ENCODE measurements at places on chromosomes 7 and 10. TPM values are rescaled to one million over a fixed set of nuclear protein-coding genes. Genes with fewer than 3 reads are reported as not detected.

PLCE1 gene
- 0.04 TPM for total RNA-seq

ELN gene
- not detected for total RNA-seq

FAM13C gene
- not detected for total RNA-seq

LCOR gene
- 31.1 TPM for total RNA-seq

ABCA13 gene
- total RNA-seq, result 0.07 TPM

NPC1L1 gene
- not detected for total RNA-seq

CCDC136 gene
- 6.8 TPM for total RNA-seq

DNA sequence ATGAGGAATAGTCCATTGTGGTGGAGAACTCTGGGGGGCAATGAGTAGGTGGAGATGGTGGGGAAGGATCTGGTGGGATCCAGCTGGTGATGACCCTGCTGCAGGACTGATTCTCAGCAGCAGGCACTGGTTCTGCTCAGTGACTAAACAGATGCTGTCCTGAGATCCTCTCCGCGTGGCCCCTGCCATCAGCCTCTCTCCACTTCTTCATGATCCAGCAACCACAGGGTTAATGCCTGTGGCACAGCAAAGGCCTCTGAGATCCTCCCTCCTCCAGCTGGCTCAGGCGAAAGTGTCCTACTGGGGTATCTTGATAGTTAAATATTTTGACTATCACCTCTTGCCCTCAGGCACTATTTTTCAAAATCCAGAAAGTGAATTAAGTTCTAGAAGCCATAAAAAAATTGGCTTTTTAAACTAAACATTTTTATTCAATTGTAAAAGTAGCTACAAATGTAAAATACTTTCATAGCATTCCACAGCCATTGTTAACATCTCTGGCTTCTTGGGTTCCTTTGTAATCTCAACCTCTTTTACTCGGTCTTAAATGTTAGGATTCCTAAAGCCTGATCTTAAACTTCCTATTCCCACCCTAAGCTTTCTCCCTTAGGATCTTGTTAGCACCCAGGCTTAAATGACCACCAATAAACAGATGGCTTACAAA, 13.1 kb downstream of the PLAU start:
- H3K4me3 ChIP-seq, result no peak overlapping the region
- peaks cover 27% of the 10 kb centered on the region for H3K4me1 ChIP-seq
- H3K36me3 ChIP-seq, result peaks cover 6% of the 10 kb centered on the region
- H3K27me3 ChIP-seq, result peaks cover 50% of the 10 kb centered on the region
- DNase-seq, result no peak

- DNase-seq, result no peak
- H3K27ac ChIP-seq, result no peak overlapping the region
- H3K27me3 ChIP-seq, result no peaks in the 10 kb centered on the region
- H3K4me3 ChIP-seq, result no peak overlapping the region
Observed at GRCh38 chr7:143514995-143515735, 37.5 kb downstream of the TAS2R41 start.

DNA sequence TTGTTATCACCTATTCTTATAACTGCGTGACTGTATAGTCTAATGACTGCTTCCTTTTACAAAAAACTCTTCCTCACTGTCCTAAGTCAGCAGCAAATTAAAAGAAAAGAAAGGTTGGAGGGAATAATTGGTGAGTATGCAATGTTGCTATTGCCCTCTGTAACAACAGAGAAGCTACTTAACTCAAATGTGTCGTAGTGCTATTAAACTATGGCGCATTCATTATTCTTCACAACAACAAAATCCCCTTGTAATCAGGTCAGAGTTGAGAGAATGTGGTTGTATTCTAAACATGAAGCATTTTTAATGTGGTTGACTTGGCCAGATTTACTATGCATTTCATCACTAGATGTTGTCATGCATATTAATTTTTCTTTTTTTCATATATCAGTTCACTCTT, 897.8 kb upstream of the PHF14 start:
- H3K27me3 ChIP-seq, result no peaks in the 10 kb centered on the region
- H3K36me3 ChIP-seq, result no peaks in the 10 kb centered on the region
- H3K4me1 ChIP-seq, result no peaks in the 10 kb centered on the region
- H3K27ac ChIP-seq, result no peak overlapping the region

DNA sequence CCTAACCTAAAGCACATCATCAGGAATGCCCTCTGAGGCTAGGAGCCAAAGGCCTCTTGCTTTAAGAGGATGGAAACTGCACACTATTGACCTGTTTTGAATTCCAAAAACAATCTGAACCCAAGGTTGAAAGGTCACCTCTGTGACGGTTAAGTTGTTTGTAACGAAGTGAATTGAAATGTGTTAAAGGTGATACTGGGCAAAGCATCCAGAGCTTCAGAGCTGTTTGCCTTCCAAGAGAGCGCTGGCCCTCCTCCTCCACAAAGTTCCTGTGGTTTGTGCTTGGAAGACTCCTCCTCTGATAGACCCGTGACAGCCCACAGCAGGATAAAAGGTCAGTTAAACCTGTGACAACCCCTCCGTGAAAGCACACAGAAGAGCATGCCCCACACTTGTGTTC, 133.7 kb upstream of the CTTNBP2 start:
- no peak for DNase-seq
- no peaks in the 10 kb centered on the region for H3K36me3 ChIP-seq
- H3K27ac ChIP-seq, result no peak overlapping the region
- H3K4me1 ChIP-seq, result no peaks in the 10 kb centered on the region
- no peaks in the 10 kb centered on the region for H3K27me3 ChIP-seq
- H3K4me3 ChIP-seq, result no peak overlapping the region

- no peaks in the 10 kb centered on the region for H3K4me1 ChIP-seq
- no peaks in the 10 kb centered on the region for H3K27me3 ChIP-seq
- no peak overlapping the region for H3K27ac ChIP-seq
- DNase-seq, result no peak
- H3K36me3 ChIP-seq, result no peaks in the 10 kb centered on the region
- no peak overlapping the region for H3K4me3 ChIP-seq
Observed at GRCh38 chr7:45696476-45696875, 122.3 kb downstream of the ADCY1 start.

DNA sequence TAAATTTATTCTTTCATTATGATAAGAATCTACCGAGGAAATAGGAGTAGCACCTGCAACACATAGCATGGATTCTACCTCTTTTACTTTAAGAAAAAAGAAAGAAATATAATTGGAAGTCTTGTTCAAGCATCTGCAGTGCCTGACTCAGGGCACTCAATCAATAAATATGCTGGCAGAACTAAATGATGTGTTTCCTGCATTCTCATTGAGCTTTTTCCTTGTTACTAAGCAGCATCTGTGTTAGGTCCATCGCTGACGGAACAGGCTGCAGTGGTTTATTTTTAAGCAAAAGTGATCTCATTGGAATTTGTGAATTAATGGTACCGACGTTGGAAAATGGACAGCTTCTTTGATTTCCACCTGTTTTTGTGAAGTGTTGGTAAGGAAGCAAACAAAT, 417.5 kb downstream of the DPP6 start:
- H3K4me1 ChIP-seq, result no peaks in the 10 kb centered on the region
- H3K4me3 ChIP-seq, result no peak overlapping the region
- no peak for DNase-seq
- no peaks in the 10 kb centered on the region for H3K36me3 ChIP-seq
- no peaks in the 10 kb centered on the region for H3K27me3 ChIP-seq

DNA sequence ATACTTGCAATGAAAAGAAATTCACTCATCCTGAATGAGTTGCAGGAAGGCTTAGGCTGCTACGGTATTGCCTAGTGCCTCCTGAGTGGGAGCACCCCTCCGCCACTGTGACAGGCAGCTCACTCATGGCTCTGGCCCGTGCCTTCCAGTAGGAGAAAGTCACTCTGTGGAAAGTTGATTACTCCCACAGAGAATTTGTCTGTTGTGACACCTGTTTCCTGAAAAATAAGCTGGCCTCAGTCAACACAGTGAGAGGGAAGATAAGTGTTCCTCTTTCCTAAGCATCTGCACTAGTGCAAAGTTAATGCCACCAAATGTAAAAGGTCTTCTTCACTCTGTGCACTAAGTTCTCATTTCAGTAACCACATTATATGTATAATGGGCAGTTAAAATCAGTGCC, 158.8 kb upstream of the INHBA start:
- no peak overlapping the region for H3K27ac ChIP-seq
- peaks cover 14% of the 10 kb centered on the region for H3K27me3 ChIP-seq
- no peaks in the 10 kb centered on the region for H3K36me3 ChIP-seq
- H3K4me3 ChIP-seq, result no peak overlapping the region

DNA sequence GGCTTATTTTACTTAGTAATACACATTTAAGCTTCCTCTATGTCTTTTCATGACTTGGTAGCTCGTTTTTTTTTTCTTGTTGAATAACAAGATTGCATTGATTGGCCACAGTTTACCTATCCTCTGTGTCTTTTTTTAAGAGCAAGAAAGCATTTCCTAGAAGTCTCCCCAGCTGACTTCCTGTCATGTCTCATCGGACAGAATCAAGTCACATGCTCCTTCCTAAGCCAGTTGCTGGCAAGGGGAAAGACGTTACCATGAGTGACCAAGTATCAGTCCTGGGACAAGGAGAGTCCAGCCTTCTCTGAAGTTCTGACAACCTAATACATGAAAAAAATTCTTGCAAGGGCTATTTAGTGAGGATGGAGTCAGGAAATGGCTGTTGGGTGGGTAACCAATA, 24.9 kb upstream of the SFRP5 start:
- peaks cover 2% of the 10 kb centered on the region for H3K27me3 ChIP-seq
- peak overlapping the region; percentile 45 for H3K4me3 ChIP-seq
- peaks cover 36% of the 10 kb centered on the region for H3K4me1 ChIP-seq
- DNase-seq, result peak; percentile 64

GRCh38 chr10:30392564-30392990, 41.4 kb upstream of the MAP3K8 start:
- H3K4me3 ChIP-seq, result no peak overlapping the region
- H3K27ac ChIP-seq, result no peak overlapping the region
- peak; percentile 80 for DNase-seq
- peaks cover 34% of the 10 kb centered on the region for H3K27me3 ChIP-seq
- peaks cover 9% of the 10 kb centered on the region for H3K4me1 ChIP-seq
- no peaks in the 10 kb centered on the region for H3K36me3 ChIP-seq

GRCh38 chr7:139825666-139826290, 3.3 kb upstream of the TBXAS1 start:
- H3K4me3 ChIP-seq, result no peak overlapping the region
- peaks cover 6% of the 10 kb centered on the region for H3K27me3 ChIP-seq
- peaks cover 25% of the 10 kb centered on the region for H3K4me1 ChIP-seq
- H3K27ac ChIP-seq, result no peak overlapping the region
- DNase-seq, result no peak
- H3K36me3 ChIP-seq, result peaks cover under 1% of the 10 kb centered on the region

- peaks cover 35% of the 10 kb centered on the region for H3K4me1 ChIP-seq
- H3K4me3 ChIP-seq, result no peak overlapping the region
- no peak for DNase-seq
- H3K27ac ChIP-seq, result no peak overlapping the region
Observed at GRCh38 chr10:11397077-11397965, 214.1 kb downstream of the USP6NL start.

DNA sequence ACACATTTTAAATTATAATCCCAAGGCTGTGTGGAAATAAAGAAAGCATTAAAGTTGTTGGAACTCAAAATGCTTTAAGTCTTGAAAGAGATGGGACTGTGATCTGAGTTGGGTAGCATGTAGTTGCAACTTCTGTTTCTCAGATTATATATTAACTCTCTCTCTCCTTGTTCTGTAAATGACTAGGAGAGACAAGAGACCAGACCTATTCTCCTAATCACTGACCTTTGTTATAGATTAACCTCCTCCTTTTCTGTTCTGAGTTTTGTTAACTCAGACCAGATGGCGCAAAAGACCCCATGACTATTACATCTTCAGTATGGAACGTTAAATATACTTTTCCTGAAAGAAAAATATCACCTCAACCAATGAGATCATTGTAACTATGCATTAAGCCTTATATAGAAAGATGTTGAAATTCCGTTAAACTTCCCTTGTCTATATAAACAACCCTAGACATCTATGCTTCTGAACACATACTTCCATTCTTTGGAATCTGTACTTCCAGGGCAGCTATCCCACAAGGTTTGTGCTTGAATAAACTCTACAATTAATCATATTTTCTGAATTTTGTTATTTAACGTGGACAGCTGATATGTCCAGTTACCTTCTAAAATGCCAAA, 143.5 kb upstream of the TRIM24 start:
- DNase-seq, result no peak
- H3K27ac ChIP-seq, result no peak overlapping the region
- H3K4me3 ChIP-seq, result no peak overlapping the region

DNA sequence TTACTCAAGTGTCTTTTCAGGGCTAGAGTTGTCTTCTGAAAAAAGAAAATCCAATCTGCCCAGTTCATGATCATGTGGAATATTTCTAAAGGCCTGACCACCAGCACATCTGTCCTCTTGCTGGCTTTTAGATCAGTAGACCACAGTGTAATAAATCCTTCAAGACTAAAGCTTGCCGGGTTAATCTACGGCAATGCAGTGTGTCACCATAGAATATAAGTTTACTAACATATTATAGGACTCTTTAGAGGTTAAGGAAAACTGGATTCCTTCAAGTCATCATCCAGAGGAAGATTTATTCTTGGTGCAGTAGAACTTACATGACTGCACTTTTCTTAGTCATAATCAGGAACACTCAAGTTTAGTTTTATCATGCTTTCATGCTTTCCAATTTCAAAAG, 349.5 kb downstream of the SEMA3D start:
- H3K27ac ChIP-seq, result no peak overlapping the region
- H3K4me3 ChIP-seq, result no peak overlapping the region

DNA sequence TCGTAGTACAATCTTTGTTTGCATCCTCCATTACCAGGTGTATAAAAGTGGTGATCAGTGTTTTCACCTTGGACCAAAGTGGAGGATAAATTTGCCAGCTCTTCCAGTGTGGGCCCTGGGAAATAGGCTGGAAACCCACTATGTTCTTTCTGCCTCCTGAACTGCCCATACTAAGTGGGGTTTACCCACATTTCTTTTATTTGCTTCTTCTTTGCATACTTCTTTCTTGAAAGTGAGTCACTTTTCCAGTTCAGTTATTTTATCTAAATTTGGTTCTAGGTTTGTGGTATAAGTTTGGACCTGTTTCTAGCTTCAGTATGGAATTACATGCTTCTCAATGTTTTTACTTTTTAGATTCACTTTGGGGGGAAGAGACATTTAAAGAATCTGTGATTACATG, 126.2 kb upstream of the ACBD5 start:
- H3K4me3 ChIP-seq, result no peak overlapping the region
- H3K27me3 ChIP-seq, result peaks cover 11% of the 10 kb centered on the region
- H3K4me1 ChIP-seq, result no peaks in the 10 kb centered on the region
- H3K27ac ChIP-seq, result no peak overlapping the region
- no peaks in the 10 kb centered on the region for H3K36me3 ChIP-seq
- no peak for DNase-seq

DNA sequence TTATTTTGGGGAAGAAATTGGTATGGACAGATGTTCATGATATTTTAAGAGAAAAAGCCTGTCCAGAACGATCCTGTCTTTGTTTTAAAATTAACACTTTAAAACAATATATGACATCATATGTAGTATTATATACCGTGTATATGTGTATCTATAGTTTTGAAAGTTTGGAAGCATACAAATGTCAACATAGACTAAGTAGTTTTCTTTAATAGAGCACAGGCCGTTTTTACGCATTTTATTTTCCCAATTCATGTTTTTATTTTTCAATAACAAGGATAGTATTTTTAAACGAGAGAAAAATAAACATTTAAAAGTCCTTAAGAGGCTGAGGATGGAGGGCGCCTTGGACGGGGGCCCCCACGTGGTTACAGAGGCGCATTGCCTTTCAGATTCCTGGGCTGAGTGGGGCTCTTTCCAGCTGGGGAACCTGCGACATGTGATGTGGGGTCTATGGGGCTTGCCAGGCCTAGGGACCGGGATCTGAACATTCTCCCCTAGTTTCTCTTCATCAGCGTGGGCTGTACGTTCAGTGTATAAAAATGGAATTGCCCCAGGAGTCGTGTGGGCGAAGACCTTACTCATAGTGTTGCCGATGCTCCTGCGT, 127.8 kb upstream of the ZNF746 start:
- H3K27ac ChIP-seq, result peak overlapping the region; percentile 31
- peaks cover 37% of the 10 kb centered on the region for H3K4me1 ChIP-seq
- H3K27me3 ChIP-seq, result peaks cover 13% of the 10 kb centered on the region
- H3K4me3 ChIP-seq, result peak overlapping the region; percentile 90
- DNase-seq, result peak; percentile 60

Measured in activated CD4-positive, alpha-beta T cell treated with anti-CD3 and anti-CD28 coated beads, Interleukin-2, amount 10 ng/mL, durations not matched to agents 7 days and 5 days (primary cell).